ENCODE measurements at places on chromosomes 3 and 15. TPM values are rescaled to one million over a fixed set of nuclear protein-coding genes. Genes with fewer than 3 reads are reported as not detected.

The ADGRG7 gene
- not detected for total RNA-seq

The PLIN1 gene
- 0.61 TPM for total RNA-seq

The TGM4 gene
- total RNA-seq: not detected

The HIGD2B gene
- not detected for total RNA-seq

The RSL24D1 gene
- 90.8 TPM for total RNA-seq

The ZNF80 gene
- 5.3 TPM for total RNA-seq

The PLS1 gene
- 2.6 TPM for total RNA-seq

The ACKR4 gene
- not detected for total RNA-seq

The SCG3 gene
- not detected for total RNA-seq

The SOX14 gene
- not detected for total RNA-seq

The FBXO40 gene
- total RNA-seq: not detected

The PGBD4 gene
- total RNA-seq: 3.8 TPM

The GABRB3 gene
- not detected for total RNA-seq
